NCI-H446 (cell line): ENCODE measurements at places on chromosomes 12 and 14.

DNA sequence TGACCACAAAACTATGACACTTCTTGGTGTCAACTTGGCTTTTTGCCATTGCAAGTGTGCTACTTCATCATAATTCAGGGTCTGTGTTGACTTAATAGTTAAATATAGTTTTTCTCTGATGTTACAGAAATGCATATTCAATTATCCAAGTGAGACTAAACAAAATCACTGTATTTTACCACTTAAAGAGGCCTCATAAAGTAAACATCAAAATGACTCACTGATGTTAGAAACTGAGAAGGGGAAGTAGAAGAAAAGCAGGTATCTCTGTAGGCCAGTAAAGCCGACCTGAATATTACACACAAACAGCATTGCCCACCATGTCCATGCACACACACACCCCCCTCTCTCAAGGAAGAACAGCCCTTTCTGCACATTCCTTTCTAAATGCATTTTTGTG lies 55.4 kb downstream of the RPAP3 start:
- no peak for DNase-seq

DNA sequence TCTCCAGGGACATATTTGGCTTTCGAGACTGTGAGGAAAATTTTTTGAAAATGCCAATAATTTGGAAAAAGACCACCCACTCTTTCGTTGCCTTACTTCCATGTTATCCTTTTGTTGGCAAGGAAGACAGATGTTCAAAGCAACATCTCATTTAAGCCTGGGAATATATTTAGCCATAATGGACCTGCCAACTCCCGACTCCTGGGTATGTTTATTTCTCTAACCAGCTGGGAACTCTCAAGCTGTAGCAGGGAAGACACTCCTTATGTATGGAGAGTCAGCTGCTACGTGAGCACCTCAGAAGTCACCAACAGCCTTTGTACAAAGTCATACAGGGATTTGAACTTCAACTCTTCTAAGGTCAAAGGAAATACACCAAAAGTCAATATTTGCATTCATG lies 96.5 kb upstream of the DAAM1 start:
- peak; percentile 42 for DNase-seq

DNA sequence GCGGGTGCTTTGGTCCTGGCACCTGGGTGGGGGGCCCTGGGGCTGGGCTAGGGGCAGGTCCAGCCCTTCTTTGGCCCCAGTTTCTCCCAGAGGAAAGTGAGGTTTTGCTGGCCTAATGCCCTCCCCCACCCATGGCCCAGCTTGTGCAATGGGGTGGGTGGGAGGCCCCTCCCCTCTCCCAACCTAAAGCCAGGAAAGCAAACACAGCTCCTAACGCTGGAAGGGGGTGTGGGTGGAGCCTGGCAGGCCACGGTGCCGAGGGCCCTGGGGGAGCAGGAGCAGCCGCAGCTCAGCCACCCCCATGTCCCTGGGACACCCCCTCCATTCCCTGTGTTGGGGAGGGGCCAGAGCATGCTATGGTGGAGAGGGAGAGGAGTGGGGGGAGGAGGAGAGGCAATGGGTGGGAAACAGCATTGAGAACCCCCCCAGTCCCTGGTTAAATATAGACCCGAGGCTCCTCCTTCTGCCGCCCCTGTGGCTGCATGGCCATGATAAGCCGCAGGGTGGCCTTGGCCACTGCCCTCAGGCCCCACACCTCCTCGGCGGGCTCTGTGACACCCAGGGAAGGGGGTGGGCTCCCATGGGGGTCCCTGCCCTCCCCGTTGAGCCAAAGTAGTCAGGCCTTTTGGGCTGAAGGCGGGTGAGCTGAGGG lies 4.7 kb downstream of the EXOC3L4 start:
- no peak for DNase-seq

GRCh38 chr12:56221232-56221756 lies 428 bp downstream of the RNF41 start:
- peak; percentile 36 for DNase-seq

DNA sequence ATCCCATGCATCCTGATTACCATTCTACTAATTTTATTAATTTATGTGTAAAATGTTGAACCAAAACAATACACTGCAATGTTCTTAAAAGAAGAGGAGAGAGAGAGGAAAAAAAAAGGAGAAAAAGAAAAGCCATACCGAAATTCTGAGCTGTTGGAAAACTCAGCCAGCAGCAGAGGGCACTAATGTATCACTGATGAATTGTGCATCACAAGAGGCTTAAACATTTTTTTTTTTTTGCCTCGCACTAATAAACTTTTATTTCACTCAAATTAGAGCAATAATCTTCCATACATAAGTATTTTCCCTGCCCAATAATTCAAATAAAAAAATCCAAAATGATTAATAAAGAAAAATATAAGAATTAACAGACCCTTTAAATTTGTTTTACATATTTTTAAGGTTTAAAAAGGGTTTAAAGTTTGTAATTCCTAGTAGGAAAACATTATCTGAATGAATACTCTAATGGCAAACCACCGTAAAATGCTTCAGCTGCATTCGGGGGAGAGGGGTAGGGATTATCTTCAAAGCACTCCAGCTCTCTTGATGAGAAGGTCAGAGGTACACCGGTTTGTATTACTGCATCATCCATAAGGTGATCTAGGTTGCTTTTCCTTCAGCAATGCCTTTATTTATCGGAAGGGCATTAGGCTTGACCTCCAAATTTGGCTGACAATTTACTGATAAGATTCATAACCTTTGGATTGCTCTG lies 41.9 kb downstream of the ATP23 start:
- DNase-seq: peak; percentile 38

DNA sequence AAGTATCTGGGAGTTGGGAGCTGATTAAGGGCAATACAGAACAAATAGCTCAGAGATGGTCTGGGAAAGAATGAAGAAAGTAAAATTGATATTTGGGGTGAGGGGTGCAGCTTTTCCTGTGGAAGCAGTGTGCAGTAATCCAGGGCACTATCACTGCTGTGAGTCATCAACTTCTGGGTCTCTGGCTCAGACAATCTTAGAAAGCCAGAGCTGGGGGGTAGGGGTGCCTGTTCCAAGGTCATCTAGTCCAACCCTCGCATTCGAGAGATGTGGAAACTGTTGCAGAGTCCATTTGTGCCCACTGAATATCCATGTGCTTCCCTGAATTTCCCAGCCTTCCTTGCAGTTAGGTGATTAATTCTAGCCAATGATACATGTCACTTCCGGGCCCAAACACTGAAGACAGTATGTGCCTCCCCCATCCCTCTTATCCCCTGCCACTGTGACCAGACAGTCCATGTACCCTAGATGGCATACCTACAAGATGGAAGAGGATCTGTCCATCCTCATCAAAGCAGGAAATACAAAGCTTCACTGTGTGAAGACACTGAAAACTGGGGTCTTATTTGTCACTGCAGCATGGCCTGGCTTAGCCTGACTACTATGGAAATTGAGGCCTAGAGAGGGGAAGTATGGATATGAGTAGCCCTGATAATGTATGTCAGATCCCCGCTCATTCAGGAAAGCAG lies 51.9 kb downstream of the ZFP36L1 start:
- no peak for DNase-seq

- no peak for DNase-seq
These were observed 8.3 kb downstream of the FMNL3 start for GRCh38 chr12:49698619-49699545.

DNA sequence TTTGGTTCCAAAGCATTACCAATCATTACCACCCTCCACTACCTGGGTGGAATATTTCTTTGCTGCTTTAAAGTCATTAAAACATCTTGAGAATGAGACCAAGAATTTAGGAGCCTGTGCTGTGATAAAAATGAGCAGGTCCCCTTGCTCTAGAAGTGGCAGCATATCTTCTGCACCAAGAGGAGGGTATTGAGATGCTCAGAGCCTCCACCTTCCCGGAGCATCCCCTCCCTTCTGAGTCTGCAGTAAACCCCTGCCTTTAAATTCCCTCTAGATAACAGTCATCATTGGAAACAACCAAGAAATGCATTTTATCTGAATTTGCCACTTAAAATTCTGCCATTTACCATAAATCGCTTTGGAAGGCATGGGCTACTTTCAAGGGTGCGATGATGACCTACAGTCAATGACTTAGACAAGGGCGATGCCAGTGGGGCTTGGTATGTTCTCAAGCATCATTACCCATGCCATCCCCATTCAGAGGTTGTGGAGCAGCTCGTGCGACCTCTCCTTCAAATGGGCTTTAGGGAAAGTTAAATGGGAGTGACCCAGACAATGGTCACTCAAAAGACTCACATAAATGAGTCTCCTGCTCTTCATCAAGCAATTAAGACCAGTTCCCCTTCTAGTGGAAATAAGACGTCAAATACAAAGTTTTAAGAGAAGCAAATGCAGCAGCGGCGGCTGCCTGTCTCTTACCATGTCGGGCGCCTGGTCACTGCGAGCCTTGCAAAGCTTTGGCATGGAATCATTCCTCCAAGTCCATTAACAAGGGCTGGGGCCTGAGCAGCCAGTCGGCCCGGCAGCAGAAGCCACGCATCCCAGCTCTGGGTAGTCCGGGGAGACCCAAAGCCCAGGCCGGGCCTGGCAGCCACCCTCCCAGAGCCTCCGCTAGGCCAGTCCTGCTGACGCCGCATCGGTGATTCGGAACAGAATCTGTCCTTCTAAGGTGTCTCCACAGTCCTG lies 334.5 kb downstream of the TMEM121 start:
- DNase-seq: no peak

GRCh38 chr12:57765003-57765697 lies 1.7 kb downstream of the CYP27B1 start:
- DNase-seq: no peak

DNA sequence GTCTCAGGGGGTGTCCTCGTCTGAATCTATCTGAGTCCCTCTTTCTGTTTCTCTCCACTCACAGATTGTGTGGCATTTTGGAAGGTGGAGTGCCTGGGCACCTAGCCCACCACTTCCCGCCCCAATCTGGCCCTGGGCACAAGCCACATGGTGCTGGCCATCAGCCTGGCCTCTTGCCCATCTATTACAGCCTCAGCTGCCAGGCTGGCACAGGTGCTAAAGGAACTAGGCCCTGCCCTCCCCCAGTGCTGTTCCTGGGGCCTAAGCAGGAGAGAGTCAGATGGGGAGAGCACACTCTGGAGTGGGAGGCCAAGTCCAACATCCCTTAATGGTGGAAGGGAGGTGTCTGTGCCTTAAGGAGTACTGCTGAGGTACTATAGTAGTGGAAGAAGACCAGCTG lies 8.3 kb upstream of the CALCOCO1 start:
- peak; percentile 19 for DNase-seq

GRCh38 chr12:31289441-31289840 lies 36.5 kb downstream of the SINHCAF start:
- DNase-seq: no peak

GRCh38 chr14:53883739-53884138 lies 72.9 kb downstream of the BMP4 start:
- DNase-seq: no peak

DNA sequence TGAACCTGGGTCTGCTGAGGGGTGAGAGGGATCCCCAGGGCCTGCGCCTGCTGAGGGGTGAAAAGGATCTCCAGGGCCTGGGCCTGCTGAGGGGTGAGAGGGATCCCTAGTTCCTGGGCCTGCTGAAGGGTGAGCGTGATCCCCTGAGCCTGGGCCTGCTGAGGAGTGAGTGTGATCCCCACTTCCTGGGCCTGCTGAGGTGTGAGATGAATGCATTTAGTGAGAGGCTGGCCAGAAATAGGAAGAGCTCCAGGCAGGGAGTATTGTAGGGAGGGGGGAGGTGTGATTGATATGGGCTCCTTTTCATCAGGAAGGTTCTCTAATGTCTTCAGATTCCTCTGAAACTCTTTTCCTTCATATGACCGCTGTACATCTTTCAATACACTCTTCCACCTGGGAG lies 43.0 kb downstream of the FAM186A start:
- no peak for DNase-seq

- peak; percentile 83 for DNase-seq
These were observed at the start of gene CCDC88C for GRCh38 chr14:91417120-91417982. CCDC88C (minus strand) TSS chr14:91417820; CDS start chr14:91417690, 130 bp downstream.
